Thymus (tissue), 14 donors: ENCODE measurements at places on chromosomes 16 and 17. TPM values are rescaled to one million over a fixed set of nuclear protein-coding genes. Genes with fewer than 3 reads are reported as not detected.

The SMIM36 gene
- polyA plus RNA-seq, result not detected

The STX1B gene
- polyA plus RNA-seq, result 1.0 TPM

The ZFP3 gene
- 4.6 TPM for polyA plus RNA-seq

GRCh38 chr16:68732042-68732680, 4.9 kb upstream of the CDH1 start:
- DNase-seq, result no peak

The WNT9B gene
- 0.02 TPM for polyA plus RNA-seq

GRCh38 chr16:87424266-87424665, 32.1 kb downstream of the MAP1LC3B start:
- DNase-seq, result no peak

GRCh38 chr17:10729334-10730193, at the start of gene TMEM220:
Gene TMEM220 (minus strand): TSS chr17:10730023. CDS start chr17:10729851, 172 bp downstream.
- no peak for DNase-seq

DNA sequence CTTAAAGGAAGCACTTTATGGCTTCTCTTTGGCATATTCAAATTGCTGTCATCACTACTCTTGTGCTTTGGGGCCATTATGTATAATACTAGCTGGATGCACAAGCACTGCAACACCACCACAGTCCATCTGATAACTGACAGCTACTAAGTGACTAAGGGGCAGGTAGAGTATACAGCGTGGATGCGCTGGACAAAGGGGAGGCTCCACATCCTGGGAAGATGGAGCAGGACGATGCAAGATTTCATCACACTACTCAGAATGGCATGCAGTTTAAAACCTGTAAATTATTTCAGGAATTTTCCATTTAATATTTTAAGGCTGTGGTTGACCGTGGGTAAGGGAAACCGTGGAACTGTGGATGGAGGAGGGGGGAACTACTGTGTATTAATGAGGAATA, 25.0 kb downstream of the MPRIP start:
- no peak for DNase-seq

- no peak for DNase-seq
Observed at GRCh38 chr16:52603015-52603414, 56.1 kb upstream of the TOX3 start.

DNA sequence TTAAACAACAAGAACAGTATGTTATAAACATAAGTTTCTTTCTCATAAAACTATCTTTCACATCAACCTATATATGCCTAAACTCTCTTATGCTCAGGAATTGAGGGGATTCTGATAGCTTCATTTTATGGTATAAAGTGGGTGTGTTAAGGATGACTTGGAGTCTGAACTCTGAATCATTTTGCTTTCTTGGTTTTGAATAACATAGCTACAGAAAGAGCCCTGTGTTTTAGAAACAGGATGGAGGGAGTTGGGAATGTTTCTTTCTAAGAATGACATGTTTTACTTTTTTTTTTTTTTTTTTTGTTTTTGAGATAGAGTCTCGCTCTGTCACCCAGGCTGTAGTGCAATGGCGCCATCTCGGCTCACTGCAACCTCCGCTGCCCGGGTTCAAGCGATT, 50.1 kb downstream of the RHOT1 start:
- DNase-seq, result no peak

DNA sequence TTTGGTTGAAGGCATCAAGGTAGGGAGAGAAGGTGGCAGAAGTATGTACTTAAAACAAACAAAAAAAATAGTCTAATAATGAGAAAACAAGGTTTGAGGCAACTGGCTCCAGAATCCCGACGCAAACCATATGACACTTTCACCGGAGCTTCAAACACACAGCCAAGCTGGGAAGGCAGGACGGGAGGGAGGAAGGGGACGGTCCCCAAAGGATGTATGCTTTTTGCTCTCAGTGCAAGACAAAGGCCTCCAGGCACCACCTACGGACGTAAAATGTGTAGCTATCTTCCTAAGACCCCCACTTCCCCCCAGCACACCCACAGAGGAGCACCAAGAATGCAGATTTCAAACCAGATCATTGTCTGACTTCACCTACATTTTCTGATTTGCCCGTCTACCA, 102.3 kb downstream of the ZFHX3 start:
- no peak for DNase-seq

DNA sequence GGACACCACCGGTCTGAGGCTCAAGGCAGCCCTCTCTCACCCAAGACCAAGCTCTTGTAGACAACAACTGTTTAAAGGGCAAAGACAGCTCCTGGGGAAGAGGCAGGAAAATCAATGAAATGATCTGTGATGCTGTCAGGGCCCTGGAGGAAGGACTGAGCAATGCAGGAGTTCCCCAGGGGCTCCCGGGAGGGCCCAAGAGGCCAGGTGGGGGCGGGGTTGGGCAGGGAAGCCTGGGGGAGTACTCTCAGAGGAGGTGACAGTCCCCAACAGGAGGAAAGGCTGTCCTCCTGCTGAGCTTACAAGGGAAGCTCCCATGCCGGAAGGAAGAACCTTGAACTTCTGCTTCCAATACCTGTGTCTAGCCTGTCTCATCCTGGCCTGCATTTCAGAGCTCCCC, 8.3 kb upstream of the NOS2 start:
- DNase-seq, result no peak

DNA sequence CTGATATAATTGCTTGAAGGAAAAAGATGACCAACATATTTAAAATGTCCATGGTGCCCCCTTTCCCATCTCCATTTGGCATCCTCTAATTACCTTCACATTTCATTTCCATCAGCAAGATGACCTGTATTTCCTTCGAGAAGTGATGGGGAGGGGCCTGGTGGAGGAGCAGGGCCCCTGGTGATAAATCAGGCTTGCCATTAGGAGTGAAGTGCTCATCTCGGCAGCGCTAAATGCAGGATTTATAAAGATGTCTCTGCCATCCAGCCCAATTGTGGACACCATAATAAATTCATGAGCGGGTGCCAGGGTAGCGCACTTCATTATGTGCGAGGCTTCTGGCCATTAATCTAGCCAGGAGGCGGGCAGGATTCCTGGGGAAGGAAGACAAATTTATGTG, 101.5 kb upstream of the IRX6 start:
- no peak for DNase-seq

DNA sequence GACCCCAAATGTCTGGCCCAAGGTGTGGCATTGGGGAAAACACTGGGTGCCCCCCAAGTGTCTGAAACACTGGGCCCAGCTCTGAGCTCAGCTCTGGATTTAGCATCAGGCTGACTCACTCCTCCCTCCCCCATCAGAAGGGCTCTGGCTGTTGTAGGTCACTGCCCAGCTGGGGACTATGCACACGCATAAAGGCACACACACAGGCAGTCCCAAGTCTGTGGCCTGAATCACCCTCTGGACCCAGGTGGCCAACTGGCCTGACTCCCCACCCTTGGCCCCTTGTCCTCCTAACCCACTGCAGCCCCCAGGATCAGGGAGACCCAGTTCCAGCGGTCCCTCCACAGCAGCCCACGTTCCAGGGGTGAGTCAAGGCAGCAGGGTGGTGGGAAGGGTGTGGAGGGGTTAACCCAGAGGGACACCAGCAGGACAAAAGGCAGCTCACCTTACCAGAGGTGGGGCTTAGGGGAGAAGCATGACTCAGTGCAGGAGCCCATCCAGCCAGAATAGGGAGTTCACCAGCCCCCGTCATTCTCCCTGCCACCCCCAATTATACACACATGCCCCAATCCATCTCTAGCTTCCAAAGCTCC, 47.0 kb downstream of the MYO18A start:
- DNase-seq, result no peak

- no peak for DNase-seq
Observed at GRCh38 chr16:28010671-28011070, 52.8 kb downstream of the GSG1L start.

DNA sequence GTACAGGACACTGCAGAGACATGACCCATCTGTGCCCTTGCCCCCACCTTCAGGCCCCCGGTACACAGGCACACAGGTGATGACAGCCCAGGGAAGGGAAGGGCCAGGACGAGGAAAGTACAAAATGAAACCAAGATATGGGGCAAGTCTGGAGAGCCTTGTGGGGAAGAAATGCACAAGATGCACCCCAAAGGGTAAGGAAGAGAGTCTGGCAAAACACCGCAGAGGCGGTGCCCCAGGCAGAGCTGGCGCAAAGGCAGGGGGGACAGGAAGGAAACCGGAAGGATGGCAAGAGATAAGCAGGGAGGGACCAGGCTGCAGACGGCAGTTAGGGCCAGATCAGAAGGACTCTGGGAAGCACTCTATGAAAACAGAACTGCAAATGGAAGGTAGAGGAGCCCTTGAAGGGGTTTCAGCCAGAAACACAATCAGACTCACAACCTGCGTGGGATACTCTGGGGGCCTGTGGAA, 81.4 kb downstream of the SLC39A11 start:
- DNase-seq, result no peak

DNA sequence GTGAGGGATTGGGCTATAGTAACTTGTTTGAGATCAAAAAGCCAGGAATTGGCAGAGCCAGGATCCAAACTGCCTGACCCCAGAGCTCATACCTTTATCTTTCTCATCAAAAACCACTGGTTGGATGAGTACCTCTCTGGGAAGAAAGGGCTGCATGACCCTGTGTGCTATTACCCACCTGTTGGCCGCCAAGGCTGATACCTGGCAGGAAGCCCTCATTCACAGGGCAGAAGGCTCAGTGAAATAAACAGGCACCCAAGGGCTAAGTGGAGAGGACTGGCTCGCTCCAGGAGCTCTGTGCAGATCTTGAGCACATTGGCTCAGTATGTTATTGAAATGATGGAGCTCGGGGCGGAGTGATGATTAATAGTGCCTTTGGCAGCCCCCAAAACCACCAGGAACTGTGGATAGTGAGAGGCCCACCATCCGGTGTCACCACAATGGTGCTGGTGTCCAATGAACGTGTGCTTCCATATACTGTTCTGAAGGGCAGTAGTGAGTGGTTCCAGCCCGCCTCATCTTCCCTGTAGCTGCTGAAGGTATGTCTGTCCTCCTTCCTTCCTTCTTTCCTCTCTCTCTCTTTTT, 197.6 kb downstream of the MSI2 start:
- DNase-seq, result no peak

The STAT5B gene
- polyA plus RNA-seq, result 51.6 TPM

- no peak for DNase-seq
Observed at GRCh38 chr17:17959520-17960361, 12.5 kb downstream of the TOM1L2 start.

The SLC47A2 gene
- 0.46 TPM for polyA plus RNA-seq

DNA sequence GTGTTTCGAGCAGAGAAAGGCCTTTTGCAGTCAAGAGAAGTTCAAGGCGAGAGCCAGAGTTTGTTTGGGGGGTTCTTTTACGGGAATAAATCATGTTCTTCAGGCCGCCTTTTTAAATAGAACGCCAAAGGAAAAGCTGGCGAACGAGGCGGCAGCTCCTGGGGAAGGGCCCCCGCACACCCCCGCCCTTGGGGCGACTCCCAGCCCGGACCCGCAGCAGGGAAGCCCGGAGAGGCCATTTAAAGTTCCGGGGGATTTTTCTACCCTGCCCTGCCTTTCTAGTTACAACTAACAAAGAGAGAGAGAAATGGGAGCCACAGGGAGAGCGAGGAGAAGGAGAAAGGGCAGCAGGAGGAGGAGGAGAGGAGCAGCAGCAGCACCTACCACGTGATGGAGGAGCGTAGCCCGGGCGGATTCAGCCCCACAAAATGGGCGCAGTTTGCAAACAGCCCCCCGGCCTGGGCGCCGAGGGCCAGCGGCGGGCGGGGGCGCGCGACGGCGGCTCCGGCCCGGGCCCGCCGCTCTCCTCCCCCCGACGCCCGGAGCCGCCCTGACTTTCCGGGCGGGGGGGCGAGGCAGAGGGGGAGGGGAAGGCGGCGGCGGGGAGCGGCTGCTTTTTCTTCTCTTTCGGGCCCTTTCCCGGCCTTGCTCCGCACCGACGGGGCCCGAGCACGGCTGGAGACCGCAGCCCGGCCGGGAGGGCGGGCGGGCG, 634 bp downstream of the KANSL1 start:
- peak; percentile 56 for DNase-seq

GRCh38 chr16:70653809-70654771, 7.7 kb downstream of the IL34 start:
- peak; percentile 63 for DNase-seq

- no peak for DNase-seq
Observed at GRCh38 chr16:85816159-85816558, 16.7 kb downstream of the COX4I1 start.

- no peak for DNase-seq
Observed at GRCh38 chr16:88576307-88576706, 6.1 kb downstream of the ZC3H18 start.
